GM03348 (cell line): ENCODE measurements at places on chromosomes 2 and 18.
A peak's percentile ranks its signal among the peaks of the same experiment; 100 is the strongest.

DNA sequence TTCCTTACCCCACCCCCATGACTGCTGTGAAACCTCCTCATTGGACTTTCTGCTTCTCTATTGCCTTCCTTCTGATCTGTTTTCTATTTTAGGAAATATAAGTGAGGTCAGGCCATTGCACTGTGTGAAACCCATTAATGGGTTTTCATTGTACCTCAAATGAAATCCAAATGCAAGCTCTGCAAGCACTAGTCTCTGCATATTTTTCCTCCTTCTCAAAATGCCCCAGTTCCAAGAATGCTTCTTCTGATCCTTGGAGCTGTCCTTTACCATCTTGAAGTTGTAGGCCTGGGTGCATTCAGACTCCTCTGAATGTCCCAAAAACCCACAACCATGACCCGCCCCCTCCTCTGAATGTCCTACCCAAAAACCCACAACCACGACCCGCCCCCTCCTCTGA lies 8.2 kb downstream of the IL1A start:
- no peak for DNase-seq

- DNase-seq, result no peak
Observed at GRCh38 chr2:73027340-73027739, 44.2 kb downstream of the SFXN5 start.

GRCh38 chr18:75422341-75422910 lies 5.1 kb downstream of the SMIM21 start:
- DNase-seq, result no peak

GRCh38 chr2:241279828-241280227 lies 35.6 kb downstream of the HDLBP start:
- no peak for DNase-seq

DNA sequence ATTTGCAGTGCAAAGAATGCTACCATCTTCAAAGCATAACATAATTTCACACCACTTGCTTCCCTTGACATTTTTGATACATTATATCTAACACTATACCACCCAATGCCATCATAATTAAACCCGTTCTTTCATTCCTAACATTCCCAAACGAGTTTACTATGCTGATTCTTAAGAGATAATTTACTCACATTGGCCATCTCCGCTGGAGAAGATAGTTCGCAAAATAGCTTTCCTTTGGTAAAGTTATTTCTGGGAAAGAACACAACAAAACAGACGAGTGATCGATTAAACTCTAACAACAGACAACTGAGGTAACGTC lies 716 bp downstream of the MMADHC start:
- DNase-seq, result peak; percentile 2

DNA sequence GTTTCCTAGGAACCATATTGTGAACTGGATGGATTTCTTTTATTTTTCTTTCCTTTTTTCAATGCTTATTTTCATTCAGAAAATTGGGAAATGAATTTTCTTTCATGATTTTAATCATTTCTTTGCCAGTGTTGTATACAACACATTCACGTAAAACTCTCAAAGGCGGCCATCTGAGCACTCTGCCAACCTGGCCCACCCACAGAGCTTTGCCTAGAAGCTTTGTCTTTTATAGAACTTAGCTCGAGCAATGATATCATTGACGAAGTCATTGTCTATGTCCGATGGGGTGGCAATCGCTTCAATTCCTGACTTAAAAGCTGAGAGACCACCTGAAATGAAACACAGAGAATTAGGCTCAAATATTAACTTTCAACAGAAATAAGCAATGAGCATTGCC lies 13.3 kb downstream of the LYG2 start:
- DNase-seq, result no peak

DNA sequence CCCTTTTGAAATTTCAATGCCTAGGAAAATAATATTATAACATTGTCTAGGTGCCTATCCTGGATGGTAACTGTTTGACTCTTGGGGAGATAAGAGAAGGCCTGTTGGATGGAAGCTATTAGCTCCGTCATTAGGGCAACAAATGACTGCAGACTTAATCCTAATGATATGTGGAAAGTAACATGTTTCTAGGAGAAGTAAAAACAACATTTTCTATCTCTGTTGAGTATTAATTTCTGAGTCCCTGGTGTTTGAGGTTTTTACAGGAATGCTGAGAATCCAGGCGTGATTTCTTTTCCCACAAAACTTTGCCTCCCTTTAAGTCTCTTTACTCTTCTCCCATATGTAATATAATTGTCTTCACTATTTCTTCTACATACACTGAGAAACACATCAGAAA lies 159.1 kb downstream of the GALNT1 start:
- no peak for DNase-seq

DNA sequence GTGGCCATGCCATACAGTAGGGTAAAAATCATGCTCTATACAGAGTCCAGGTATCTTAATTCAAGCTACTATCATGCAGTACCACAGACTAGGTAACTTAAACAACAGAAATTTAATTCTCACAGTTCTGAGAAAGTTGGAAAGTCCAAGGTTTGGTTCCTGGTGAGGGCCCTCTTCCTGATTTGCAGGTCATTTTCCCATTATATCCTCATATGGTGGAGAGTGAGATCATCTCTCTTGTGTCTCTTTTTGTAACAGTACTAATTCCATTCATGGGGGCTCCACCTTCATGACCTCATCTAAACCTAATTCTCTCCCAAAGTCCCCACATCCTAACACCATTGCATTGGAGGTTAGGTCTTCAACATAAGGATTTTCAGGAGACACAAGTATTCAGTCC lies 335.0 kb upstream of the ACVR2A start:
- DNase-seq, result no peak

- DNase-seq, result no peak
Observed at GRCh38 chr2:48007699-48008268, 101.5 kb upstream of the FBXO11 start.

DNA sequence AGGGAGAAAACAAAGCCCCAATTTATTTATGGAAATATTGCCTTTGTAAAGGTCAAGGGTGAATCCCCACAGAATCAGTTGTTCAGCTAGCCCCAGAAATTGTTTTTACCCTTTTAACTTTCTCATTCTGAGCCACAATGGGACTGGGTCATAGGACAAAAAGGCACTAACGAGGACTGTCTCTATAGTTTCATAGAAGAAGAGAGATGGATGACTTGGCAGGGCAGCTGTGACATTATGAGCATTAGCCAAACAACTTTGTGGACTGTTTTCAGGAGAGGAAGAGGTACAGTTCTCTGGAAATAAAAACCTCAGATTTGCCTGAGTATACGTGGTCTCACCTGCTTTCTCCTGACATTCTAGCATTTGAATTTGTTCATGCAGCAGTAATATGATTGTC lies 1155.8 kb upstream of the CHAC2 start:
- no peak for DNase-seq

DNA sequence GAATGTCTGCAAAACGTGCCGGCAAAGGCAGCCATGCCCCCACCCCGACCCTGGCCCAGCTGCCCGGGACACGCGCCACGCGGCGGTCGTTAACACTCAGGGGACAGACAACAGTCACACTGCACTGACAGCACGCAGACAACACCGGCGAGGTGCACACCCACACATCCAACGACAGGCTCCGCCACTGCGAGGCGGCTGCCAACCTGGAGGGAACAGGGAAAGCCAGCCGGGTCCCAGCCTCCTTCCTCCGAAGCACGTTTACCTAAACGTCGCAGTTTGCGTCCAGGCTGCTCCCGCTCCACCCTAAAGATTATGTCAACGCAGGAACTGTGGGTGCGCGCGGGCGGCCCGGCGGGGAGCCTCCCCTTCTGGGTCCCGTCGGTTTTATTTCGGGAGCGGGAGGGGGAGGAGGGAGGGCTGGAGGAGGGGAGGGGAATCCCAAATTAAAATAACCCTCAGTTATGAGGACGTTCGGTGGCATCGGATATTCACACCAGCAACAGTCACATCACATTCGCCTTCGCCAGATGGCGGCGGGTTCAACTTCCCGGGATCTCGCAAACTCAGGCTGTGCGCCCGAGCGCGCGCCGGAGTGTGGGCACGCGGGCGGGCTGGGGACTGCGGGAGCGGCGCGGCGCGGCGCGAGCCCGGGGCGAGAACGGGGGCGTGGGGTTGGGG lies 644 bp downstream of the PTGR3 start:
- peak; percentile 56 for DNase-seq

GRCh38 chr2:124171472-124172063 lies 146.5 kb downstream of the CNTNAP5 start:
- DNase-seq, result no peak

GRCh38 chr18:70559446-70559845 lies 270.6 kb downstream of the SOCS6 start:
- DNase-seq, result no peak

GRCh38 chr2:148614322-148615049 lies 30.1 kb upstream of the EPC2 start:
- DNase-seq, result peak; percentile 13

- DNase-seq, result no peak
Observed at GRCh38 chr2:14952400-14952963, 320.0 kb downstream of the LRATD1 start.
